ENCODE measurements at places on chromosomes 1 and 21.

- DNase-seq, result no peak
Measured at GRCh38 chr21:29582855-29583254, 284.1 kb downstream of the BACH1 start.

- DNase-seq, result peak; percentile 72
Measured at GRCh38 chr1:217029281-217030157, 306.3 kb upstream of the ESRRG start.

DNA sequence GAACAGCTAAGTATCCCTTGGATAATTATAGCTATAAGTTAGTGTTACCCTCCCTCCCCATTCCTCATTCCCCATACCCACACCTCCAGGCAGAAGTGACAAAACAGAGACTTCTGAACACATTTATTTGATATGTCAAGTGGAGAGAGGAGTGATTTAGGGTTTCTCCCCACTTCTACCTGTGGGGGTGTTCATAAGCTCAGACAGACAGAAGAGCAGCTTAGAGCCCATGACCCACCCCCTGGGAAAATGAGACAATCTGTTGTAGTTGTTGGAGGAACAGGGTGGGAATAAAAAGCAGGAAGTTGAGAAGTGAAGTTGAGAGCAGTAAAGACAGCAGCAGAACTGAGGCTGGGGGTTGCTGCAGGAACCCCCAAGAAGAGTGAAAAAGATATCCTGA, 1.5 kb upstream of the LIX1L start:
- DNase-seq, result no peak

- DNase-seq, result no peak
Measured at GRCh38 chr1:186456729-186457255, 4.1 kb downstream of the PDC start.

DNA sequence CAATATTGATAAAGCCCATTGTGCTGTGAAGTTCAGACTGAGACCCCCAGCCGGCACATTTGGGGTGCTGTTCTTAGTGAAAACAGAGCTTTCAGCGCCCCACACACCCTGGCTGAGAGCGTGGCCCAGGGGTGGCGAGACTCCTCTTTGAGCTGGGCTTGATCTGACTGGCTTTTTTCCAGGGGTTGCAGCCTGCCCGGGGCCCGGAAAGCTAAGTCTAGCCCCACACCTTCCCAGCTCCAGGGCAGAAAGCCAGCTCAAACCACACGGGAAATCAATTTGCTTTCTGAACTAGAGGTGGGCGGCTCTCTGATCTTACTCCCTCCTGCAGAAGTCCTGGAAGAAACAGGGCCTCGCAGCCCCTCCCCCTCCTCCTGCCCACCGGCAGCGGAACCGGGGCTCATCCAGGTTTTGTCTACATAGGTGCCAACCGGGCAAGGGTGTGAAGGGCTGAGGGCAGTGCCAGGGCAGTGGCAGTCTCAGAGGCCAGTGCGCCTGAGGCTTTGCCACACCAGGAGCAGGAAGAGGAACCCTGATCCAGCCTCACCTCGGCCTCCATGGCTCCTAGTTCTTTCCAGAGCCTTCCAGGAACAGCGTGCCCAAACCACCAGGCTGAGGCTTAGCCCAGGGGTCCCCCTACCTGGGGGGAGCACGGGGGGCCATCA, 155.3 kb downstream of the NPHP4 start:
- DNase-seq, result no peak

GRCh38 chr1:67648582-67649326, 36.2 kb upstream of the GADD45A start:
- DNase-seq, result no peak

DNA sequence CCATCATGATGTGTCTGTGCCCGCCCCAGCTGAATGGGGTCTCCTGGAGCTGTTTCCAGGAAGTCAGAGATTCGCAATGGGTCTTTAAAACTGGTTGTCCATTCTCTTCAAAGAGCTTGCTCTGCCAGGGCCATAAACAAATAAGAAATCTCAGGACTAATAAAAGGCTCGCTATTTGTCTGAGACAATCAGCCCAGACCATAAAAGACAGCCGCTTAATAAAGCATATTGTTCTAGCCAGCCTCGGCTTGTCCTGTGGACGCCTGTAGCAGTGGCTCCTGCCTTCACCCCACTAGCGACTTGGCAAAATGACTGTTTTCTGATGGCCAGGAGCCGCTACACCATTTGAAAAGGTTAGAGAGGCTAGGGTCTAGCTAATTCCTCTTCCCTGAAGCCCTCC, 20.6 kb upstream of the SELENON start:
- DNase-seq, result peak; percentile 62

GRCh38 chr1:210496063-210496462, 167.4 kb downstream of the HHAT start:
- DNase-seq, result no peak

DNA sequence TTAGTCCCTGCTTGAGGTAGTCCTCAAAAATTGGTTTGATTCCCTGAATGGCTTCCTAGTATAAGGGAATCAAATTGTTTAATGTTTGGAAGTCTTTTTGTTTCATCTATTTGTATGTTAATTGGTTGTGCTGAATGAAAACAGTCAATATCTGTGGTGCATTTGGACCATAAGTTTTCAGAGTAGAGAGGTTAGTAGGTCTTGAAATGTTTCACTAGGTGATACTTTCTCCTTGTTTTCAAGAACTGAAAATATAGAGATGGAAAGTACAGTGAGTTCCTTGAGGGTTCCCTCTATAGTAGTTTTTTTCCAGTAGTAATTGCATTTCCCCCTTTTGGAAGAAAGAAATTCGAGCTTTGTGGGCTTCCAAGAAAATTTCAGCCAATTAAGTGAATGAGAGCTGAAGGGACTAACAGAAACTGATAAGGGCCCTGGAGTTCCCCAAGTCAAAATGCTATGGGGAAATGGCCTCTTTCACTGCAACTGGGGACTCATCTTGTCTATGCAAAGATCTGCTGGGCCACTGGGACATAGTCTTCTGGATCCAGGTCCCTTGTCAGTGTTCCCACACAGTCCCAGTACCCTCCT, 18.6 kb upstream of the CEP350 start:
- DNase-seq, result no peak

DNA sequence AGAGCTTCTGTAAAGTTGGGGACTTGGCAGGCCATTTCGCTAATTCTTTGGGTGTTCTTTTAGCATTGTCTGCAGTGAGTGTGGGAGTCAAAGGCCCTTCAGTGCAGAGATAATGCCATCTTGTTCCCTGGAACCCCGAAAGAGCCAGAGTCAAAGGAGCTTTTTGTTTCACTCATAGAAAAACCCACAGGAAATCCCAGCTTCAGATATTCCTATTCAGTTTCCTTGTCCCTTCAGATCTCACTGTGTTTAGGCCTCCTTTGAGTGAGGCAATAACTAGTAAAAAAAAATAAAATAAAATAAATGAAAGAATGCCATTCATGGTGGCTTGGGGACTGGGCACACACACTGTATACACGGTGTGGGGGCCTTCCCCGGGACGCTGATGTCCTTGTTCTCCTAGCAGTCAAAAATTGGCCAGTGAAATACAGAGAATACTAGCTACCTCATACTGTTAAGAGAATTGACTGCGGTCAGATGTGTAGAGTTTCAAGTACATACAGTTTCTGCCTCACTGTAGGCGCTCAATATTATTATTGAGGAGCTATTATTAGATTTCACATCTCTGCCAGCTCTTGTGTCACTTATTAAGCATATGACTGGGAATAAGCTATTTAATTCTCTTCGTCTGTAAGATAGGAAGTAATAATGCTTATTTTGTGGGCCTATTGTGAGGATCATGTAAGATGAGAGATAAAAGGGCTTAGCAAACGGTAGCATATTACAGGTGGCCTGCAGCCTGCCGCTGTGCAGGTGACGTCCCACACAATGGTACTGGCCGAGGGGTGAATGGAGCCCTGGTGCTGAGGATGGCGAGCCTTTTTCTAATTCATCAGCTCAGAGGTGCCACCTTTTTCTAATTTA, 16.7 kb downstream of the DISC1 start:
- DNase-seq, result no peak

DNA sequence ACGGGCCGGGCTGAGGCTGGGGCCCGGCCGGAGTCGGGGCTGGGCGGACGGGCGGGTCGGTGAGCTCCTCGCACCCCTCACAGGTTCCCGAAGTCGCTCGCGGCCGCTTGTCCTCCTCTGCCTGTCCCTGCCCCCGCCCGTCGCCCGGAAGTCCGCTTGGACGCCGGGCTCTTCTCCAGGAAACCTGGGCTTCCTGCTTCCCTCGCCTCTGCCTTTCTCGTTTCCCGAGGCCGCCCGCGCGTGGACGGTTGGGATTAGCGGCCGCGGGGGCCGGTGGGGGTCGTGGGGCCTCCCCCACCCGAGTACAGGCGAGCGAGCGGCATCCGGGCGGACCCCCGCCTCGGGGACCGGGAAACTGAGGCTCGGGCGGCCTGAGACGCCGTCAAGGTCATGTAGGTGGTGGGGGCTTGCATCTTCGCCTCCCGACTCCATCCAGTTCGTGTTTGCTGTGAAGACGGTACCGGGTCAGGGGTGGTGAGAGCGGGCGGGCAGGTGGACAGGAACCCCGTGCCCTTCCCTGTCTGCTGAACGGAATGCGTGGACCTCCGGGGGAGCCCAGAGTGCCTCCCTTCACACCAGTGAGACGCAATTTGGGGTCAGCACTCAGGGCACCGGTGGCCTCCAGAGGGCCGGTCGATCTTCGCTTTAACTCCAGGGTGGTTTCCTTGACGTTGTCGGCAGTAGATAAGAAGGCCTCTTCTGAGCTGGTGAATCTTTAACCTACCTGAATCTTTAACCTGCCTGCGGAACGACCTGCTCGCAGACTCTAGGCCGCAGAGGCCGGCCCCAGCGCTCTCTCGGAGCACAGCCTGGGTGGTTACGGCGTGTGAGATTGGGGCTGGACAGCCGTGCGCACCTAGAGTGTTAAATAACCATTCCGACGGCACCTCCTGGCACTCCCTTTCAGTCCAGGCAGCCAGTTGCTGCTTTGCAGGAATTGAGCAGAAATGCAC, 686 bp downstream of the ARF1 start:
- no peak for DNase-seq

GRCh38 chr1:156652131-156652991, 10.4 kb downstream of the BCAN start:
- no peak for DNase-seq

DNA sequence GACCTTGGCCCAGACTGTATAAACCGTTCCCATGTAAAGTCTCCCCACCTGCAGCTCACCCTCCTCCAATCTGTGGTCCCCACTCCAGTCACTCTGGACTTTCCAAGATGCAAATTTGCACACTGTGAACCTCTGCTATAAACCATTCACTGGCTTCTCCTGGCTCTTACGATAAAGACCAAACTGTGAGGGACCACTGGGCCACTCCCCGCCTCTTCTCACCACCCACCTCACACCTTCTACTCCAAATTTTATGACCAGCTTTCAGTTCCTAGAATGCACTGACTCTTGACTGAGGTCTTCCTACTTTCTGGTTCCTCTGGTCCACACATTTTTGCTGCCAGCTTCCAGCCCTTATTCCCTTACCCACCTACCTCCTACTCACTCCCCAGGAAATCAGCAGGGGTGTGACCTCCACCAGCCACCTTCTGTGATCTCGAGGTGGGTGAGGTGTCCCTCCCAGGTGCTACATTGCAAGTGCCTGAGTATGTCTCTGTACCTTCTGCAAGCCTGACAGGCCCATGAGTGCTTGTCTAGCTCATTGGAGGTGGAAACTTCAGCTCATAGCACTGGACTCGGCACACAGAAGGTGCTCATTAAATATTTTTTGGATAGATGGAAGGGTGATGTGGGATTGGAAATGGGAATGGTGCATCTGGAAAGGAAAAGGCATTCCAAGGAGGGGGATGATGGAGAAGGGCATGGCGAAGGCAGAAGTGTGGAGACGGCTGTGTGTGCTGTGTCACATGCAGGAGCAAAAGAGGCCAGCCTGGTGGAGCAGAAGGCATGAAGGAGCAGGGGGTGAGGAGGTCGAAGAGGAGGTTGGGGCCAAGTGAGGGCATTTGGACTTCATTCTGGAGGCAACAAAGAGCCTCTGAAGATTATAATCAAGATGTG, 15.6 kb upstream of the CSF1 start:
- DNase-seq, result no peak

GRCh38 chr1:88990426-88990825, 2.0 kb downstream of the KYAT3 start:
- no peak for DNase-seq

- no peak for DNase-seq
Measured at GRCh38 chr1:170503665-170504064, 28.3 kb upstream of the GORAB start.

GRCh38 chr1:52814465-52814864, 28.1 kb upstream of the ZYG11A start:
- no peak for DNase-seq

DNA sequence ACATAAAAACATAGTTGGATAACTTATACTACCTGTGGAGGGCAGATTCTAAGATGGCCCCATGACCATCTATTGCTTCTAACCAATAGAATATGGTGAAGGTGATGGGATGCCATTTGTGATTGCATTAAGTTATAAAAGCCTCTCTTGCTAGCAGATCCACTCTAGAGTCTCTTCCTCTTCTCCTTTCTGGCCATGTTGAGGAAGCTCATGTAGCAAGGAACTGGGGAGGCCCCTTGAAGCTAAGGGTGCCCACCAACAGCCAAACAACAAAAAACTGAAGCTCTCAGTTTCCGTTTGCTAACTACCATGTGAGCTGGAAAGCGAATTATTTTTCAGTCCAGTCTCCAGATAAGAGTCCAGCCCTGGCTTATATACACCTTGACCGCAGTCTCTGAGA, 16.0 kb upstream of the AGO1 start:
- DNase-seq, result no peak

- no peak for DNase-seq
Measured at GRCh38 chr1:54850069-54850730, 36.8 kb downstream of the DHCR24 start.

DNA sequence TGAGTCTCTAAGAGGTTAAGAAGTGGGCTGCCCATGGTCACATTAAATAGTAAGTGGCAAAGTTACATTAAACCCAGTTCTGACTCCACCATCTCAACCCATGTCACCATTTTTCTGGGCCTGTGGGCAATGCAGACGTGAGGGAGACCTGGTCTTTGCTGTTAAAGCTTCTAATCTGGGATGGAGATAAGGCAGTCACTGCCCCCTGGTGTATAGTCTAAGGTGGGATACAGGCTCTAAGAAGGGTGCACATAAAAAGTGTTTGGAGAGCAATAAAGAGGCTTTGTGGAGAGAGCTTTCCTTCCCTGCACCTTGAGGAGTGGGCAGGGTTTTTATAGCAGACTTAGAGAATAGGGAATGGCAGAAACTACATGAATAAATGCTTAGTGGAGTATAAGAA, 141.3 kb downstream of the ROR1 start:
- no peak for DNase-seq

- DNase-seq, result no peak
Measured at GRCh38 chr1:159838715-159839114, 12.0 kb downstream of the SLAMF8 start.

GRCh38 chr1:212722270-212722957, 22.8 kb upstream of the BATF3 start:
- DNase-seq, result no peak

GRCh38 chr1:206801467-206801866, 29.2 kb upstream of the IL10 start:
- DNase-seq, result no peak

GRCh38 chr1:201281573-201281972, 1.7 kb upstream of the PKP1 start:
- DNase-seq, result peak; percentile 99

- DNase-seq, result no peak
Measured at GRCh38 chr1:44035726-44036408, 4.6 kb upstream of the SLC6A9 start.

- DNase-seq, result no peak
Measured at GRCh38 chr1:17618558-17619247, 79.2 kb downstream of the ARHGEF10L start.

GRCh38 chr1:235417086-235417697, 50.0 kb downstream of the TBCE start:
- peak; percentile 63 for DNase-seq

Measured in LNCaP clone FGC (cell line).